ENCODE measurements at places on chromosomes 5 and 9. TPM values are rescaled to one million over a fixed set of nuclear protein-coding genes. Genes with fewer than 3 reads are reported as not detected.

- DNase-seq = no peak
Measured at GRCh38 chr5:141872496-141873356, 5.5 kb downstream of the PCDH1 start.

- no peak for DNase-seq
Measured at GRCh38 chr5:139810341-139811273, 15.0 kb downstream of the PSD2 start.

- DNase-seq = no peak
Measured at GRCh38 chr5:33268374-33268773, 172.4 kb upstream of the TARS1 start.

DNA sequence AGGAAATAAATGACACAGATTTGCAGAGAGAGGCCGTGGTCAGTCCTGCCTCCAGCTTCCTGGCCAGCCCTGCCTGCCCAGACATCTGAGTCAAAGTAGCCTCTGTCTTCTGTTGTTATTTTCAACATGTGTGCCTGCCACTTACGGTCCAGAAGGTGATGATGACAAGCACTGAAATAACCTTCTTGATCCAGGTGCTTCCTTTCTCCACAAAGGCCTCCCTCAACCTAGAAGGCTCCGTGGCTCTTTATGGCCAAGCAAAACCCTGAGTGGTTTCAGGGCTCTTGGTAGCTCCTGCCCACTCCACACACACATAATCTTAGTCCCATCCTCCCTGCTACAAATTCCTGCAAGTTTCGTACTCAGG, 34.1 kb upstream of the SLC6A19 start:
- no peak for DNase-seq

DNA sequence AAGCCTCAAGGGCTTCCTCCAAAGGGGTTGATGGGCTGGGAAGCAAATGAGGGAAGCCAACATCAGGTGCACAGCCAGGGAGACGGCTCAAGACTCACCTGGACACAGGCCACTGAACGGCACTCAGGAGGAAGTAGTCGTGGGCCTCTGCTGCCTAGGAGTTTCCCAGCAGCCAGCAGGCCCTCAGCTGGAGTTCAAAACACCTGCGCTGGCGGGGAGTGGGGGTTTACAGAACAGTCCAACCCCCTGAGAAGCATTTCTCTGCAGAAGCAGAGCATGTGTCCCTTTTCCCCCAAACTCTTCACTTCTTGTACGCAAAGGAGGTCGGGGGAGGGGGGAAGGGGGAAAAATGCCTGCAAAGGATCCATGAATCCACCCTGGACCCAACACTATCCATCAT, 2.3 kb downstream of the WHRN start:
- no peak for DNase-seq

DNA sequence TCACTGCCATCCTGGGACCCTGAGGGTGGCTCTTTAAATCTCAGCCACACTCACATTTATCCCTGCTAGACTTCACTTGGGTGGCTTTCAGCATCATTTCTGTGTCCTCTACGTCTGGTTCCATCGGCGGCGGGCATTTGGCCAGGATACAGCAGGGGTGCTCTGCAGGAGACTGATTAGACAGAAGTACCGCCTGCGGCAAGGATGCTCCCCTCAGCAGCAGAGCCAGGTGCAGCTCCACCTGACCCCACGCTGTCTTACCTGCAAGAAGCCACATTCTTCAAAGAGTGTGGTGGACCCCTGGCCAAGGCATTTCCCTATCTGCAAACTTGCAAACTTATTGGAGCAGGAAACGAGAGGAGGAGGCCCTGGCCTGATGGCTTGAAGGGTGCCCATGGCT, 309.8 kb upstream of the IRX4 start:
- DNase-seq = no peak

- DNase-seq = no peak
Measured at GRCh38 chr5:32143617-32144377, 30.3 kb downstream of the GOLPH3 start.

DNA sequence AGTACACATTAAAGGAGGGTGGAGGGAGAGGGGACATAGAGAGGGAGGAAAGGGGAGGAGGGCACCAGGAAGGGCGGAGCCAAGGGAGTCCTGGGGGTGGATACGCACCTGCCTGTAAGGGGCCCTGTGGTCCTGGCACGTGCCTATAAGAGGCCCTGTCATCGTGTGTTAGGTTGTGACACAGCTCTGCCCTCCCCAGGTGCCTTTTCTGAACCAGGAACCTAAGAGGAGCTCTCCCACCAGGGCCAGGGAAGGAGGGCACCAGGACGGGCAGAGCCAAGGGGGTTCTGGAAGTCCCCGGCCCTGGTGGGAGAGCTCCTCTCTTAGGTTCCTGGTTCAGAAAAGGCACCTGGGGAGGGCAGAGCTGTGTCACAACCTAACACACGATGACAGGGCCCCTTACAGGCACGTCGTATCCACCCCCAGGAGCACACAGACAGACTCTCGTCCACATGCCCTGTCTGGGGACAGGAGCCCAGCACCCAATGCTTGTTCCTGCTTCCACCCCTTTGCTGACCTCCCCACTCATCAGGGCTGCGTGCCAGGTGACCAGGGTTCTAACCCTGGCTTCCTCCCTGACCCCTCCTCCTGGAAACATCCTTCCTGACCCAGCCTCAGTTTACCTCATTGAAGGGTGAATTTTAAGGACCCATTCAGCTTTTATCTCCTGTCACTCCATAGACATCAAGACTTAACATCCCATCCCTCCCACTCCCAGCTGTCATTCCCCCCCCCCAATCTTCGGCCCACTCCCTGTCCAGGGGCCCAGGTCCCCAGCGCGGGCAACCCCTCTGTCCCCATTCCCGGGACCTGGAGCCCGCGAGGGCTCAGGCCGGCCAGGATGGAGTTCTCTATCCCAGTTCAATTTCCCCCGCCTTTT, 12.9 kb upstream of the OLFM1 start:
- DNase-seq = no peak

GRCh38 chr5:65068410-65068809, 299.7 kb downstream of the CWC27 start:
- DNase-seq = no peak

DNA sequence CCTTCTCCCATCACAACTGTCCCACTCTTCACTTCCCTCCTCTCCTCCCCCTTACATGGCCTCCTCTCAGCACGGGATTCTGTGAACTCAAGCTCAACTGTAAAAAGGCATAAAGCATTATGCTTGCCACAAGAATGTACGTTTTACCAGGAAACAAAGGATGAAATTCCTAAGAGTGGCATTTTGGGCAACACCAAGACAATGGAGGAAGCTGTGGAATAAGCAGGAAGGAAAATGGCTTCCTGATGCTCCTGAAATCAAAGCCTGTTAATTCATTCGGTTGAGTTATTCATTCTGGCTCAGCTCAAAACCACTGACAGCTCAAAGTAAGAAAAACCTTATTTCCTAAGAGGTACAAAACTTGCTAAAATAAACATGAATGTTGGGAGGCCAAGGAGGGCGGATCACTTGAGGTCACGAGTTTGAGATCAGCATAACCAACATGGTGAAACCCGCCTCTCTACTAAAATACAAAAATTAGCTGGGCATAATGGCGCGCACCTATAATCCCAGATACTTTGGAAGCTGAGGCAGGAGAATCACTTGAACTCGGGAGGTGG, 40.8 kb upstream of the DMRT1 start:
- DNase-seq = no peak

- DNase-seq = no peak
Measured at GRCh38 chr5:131824631-131825030, 27.8 kb upstream of the FNIP1 start.

GRCh38 chr9:14311956-14312685, 1.8 kb downstream of the NFIB start:
- DNase-seq = no peak

GRCh38 chr9:1473956-1474634, 423.9 kb downstream of the DMRT2 start:
- DNase-seq = no peak

Gene LECT2
- total RNA-seq = not detected

Gene PCDHGB4
- 6.4 TPM for total RNA-seq

Gene LIX1
- not detected for total RNA-seq

Gene NIM1K
- total RNA-seq = 0.43 TPM

Gene C9orf50
- total RNA-seq = not detected

Gene GPX3
- total RNA-seq = 2,222 TPM

Gene DAB2IP
- total RNA-seq = 47.0 TPM

Gene ADAMTS2
- 13.6 TPM for total RNA-seq

Gene ARHGEF37
- 11.0 TPM for total RNA-seq

Measured in right atrium auricular region (tissue), 2 donors.